ENCODE measurements at places on chromosomes 2 and 18.

DNA sequence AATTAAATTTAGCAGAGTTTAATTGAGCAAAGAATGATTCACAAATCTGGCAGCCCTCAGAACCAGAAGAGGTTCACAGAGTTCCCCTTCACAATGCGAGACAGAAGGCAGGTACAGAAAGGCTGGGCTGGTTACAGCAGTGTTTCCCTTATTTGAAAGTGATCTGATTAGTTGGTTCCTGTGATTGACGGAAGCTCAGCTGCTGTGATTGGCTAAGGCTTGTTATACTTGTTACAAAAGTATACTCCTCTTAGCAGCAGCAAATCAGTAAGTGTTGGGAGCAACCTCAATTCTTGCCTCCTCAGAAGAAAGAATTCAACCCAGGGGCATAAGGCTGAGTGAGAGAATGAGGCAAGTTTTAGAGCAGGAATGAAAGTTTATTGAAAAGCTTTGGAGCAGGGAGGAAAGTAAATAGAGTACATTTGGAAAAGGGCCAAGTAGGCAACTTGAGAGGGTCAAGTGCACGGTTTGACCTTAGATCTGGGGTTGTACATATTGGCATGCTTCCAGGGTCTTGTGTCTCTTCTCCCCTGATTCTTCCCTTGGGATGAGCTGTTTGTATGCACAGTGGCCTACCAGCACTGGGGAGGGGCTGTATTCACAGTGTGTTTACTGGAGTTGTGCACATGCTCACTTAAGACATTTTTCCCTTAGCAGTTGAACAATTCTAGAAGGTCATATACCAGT lies 431.8 kb upstream of the RAB12 start:
- DNase-seq = no peak

DNA sequence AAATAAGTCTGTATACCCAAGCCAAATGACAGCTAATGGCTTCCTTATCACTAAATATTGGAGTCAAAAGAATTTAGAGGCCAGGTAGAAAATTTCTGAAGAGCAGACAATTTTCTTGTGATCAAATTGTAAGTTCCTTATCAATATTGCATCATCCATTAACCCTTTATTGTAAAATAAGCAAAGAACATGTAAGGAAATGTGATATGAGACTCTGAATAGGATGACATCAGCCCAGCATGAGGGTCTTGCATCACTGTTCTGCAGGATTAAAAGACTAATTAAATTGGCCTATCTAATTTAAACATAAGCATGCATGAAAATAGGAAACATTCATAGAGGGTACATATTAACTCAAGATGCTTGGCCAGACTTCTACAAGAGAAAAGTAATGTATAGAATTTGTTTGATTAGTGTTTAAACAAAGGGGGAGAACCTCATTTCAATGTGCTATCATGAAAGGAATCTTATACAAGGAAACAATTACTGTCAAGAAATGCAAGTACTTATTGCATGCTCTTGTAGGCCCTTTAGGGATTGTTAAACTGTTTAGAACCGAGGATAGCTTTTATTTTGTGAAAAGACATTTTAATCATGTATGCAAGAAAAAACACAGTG lies 302.9 kb downstream of the PRKCE start:
- no peak for DNase-seq

DNA sequence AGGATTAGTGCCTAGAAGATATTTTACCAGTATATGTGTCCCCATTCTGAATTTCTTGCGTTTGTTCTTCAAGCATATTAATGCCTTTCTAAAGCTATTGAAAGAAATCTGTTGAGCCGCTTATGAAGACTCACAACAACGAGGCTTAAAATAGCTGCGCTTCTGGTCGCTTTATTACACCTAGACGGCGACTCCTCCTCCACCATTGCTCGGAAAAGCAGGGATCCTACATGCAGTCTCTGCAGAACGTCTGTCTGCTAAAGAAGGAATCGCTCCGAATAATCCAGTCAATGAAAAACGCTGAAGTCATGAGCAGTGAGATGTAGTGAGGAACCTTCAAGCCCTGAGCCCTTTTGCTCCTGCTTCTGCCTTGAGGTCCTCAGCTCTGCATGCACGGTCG lies 94.8 kb upstream of the ZNF516 start:
- no peak for DNase-seq

DNA sequence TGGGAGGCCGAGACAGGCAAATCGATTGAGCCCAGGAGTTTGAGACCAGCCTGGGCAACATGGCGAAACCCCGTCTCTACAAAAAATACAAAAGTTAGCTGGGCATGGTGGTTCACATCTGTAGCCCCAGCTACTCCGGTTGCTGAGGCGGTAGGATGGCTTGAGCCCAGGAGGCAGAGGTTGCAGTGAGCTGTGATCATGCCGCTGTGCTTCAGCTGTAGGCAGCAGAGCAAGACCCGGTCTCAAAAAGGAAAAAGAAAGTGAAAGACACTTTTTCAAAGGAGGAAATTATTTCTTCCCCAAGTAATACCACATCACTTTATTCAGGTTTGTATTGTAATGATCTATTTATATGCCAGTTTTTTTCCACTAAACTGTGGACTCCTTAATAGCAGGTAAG lies 35.7 kb upstream of the TAF4B start:
- DNase-seq = peak; percentile 25

GRCh38 chr2:56177420-56178220 lies 6.2 kb upstream of the CCDC85A start:
- no peak for DNase-seq

DNA sequence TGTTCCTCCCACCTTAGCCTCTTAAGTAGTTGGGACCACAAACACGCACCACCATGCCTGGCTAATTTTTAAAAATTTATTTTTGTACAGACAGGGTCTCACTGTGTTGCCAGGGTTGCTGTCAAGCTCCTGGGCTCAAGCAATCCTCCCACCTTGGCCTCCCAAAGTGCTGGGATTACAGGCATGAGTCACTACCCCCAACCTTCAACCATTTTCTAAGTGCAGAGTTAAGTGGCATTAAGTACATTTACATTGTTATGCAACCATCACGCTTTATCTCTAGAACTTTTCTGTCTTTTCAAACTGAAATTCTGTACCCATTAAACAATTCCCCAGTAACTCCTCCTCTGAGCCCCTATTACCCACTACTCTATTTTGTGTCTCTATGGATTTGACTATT lies 45.9 kb upstream of the AFF3 start:
- no peak for DNase-seq

DNA sequence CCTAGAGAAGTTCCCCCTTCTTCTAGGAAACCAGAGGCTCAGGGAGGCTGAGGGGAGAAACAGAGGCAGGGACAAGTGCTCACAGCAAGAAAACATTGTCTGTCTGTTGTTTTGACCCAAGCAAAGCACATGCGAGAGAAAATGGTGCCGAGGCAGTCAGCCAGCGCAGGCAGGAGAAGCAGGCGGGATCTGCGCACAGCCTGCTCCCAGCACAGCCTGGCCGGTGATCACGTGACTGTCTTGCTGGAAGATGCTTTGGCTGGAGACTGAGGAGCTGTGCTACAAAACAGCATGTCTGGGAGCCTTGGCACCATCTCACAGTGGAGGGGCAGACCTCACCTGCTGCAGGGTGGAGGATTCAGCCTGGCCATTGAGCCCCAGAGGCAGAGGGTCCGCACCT lies 93.7 kb upstream of the MYCN start:
- DNase-seq = no peak

- DNase-seq = no peak
Observed at GRCh38 chr2:134539981-134540380, 178.8 kb downstream of the TMEM163 start.

GRCh38 chr2:119760237-119760955 lies 674 bp downstream of the PTPN4 start:
- DNase-seq = no peak

DNA sequence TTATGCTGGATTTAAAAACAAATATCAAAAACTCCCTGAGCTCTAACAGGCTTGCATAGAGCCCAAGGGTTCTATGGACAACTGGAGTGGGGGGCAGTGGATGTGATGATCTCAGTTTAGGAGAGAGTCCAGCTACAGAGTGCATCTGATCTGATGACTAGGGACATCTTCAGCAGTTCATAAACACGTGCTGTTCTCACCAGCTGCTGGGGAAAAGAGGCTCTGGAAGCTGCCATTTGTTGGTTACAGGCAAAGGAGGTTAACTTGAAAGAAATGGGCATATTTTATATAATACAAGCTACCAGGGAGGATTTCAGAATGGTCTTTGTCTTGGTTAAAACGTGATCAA lies 36.0 kb upstream of the ZNF396 start:
- DNase-seq = peak; percentile 12

DNA sequence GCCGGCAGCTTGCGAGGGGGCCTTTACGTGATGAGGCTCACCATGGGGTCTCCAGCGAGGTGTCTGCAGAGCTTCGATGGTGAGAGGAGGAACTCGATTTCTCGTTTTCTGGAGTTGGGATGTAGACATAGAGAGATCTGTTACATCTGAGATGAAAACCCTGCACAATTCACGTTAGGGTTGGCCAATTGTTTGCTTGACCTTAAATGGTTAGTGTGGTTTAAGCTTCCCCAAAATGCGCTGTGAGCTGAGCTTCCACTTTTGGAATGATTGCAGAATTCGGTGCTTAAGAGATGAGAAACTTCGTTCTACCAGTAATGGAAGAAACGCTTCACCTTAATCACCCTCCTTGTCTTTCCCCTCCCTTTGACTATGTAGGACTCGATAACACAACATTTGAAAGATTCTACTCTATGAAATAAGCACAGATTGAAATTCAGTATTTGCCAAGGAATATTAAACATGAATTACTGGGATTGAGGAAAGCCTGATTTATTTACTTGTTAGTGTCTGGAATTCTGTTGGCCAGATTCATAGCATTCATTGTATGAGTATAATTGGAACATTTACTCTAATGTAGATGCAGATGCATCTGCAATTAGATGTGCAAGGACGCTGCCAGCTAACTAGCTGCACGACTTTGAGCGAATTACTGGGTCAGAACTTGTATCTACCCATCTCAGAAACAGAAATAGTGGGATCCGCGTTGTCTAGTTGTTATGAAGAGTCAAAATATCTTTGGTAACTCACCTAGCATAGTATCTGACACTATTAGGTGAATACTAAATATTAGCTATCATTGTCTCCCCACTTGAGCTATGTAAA lies 1.6 kb upstream of the KLF7 start:
- DNase-seq = peak; percentile 96

GRCh38 chr2:30179536-30179935 lies 32.7 kb downstream of the YPEL5 start:
- DNase-seq = no peak

GRCh38 chr2:122034344-122034743 lies 278.9 kb downstream of the TSN start:
- no peak for DNase-seq

DNA sequence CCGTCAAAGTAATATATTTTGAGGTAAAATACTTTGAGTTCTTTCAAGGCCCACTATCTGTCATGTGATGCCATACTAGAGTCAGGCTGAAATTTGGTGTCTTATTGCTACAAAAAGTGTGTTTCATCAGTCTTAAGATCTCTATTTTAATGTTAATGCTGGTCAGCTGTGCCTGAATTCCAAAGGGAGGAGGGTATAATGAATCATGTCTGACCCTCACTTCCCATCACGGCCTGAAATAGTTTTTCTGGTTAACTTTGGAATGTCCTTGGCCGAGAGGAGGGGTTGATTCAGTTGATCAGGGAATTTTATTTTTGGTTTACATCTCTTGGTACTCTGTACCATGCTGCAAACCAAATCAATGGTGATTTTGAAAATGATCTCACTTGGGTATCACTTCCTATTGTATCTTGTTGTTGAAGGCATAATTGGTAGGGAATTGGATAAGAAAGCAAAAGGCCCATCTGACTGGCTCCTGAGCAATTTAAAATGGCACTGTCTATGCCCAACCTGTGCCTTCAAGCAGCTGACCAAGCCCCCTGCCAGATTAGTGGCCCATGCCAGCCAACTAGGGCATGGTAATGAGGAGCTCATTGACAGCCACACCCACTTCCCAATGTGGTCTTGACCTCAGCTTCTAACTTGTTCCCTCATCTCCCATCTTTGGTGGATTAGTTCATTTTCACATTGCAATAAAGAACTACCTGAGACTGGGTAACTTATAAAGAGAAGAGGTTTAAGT lies 6.1 kb upstream of the SLC35F5 start:
- no peak for DNase-seq

DNA sequence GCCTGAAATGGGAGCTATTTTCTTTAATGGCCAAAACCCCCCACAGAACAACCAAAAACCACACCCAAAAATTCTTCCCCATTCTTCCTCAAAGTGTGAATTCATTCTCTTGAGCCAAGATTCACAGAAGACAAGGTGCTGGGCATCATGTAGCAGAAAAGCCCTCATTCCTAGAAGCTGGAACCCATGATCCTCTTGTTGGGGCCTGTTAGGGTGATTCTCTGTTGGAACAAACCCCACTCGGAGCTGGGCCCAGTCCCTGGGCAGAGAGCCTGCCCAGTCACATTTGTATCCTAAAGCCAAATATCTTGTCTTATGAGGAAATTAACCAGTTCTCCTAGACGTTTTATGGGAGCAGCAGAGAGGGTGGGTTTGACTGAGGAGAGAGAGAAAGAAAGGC lies 22.8 kb upstream of the VPS4B start:
- DNase-seq = no peak

GRCh38 chr2:102667072-102667471 lies 47.7 kb downstream of the SLC9A2 start:
- no peak for DNase-seq

DNA sequence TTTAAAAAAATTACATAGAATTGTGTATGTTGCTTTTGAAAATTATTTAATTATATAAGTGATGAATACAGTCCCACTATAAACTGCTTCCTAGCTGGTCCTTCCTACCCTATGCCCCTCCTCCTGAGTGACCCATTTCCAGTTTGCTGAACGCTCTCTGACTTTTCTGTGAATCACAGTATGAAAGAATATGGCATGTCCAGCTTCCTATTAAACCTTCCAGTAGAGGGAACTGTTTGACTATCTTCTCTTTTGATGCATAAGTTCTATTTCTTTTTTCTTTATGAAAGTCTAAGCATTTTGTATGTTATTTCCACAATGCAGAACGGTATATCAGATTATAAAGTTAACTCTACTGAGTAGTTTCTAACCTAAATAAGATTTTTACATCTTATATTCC lies 41.3 kb downstream of the PSMG2 start:
- DNase-seq = peak; percentile 63

DNA sequence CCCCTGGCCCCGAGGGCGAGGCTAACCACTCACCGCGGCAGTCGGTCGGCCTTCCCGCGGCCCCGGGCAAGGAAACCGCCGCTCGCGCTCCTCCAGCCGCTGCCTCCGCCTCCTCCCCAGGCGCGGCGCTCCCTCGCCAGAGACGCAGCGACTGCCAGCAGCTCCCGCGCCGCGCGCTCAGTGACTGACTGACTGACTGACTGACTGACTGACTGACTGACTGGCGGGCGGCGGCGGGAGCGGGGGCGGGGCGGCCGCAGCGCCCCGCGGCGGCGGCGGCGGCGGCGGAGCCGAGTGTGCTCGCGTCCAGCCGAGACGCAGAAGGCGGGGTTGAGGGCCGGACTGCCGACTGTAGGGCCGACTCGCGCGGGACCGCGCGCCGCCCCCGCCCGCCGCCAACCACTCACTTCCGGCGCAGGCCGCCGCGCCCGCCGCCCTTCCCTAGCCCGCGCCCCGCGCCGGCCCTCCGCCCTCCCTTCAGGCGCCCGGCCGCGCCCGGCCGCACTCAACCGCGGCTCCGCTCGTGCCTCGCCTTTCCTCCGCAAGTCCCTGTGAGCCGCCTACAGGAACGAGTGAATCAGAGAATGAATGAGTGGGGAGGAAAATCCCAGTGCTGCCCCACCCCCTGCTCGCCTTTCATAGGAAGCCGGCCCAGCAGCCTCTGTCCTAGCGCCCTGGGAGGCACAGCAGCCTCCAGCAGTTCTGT lies at the start of gene RAPH1:
RAPH1 (minus strand) TSS at position 224 of the 706 bp plus-strand sequence. CDS start 39,948 bp downstream, outside the sequence.
- DNase-seq = peak; percentile 95
